Placental epithelial cell (primary cell): ENCODE measurements at places on chromosomes 1 and 21. TPM values are rescaled to one million over a fixed set of nuclear protein-coding genes. Genes with fewer than 3 reads are reported as not detected.

Gene UBIAD1
- total RNA-seq = 6.3 and 13.3 TPM in 2 replicates

Gene RNF186
- total RNA-seq = not detected in 2 replicates

Gene KLF17
- not detected in 2 replicates for total RNA-seq

Gene IFNAR1
- 15.7 and 18.0 TPM in 2 replicates for total RNA-seq

Gene CD244
- not detected in 2 replicates for total RNA-seq
